ENCODE measurements at places on chromosomes 2 and 18. TPM values are rescaled to one million over a fixed set of nuclear protein-coding genes. Genes with fewer than 3 reads are reported as not detected.

DNA sequence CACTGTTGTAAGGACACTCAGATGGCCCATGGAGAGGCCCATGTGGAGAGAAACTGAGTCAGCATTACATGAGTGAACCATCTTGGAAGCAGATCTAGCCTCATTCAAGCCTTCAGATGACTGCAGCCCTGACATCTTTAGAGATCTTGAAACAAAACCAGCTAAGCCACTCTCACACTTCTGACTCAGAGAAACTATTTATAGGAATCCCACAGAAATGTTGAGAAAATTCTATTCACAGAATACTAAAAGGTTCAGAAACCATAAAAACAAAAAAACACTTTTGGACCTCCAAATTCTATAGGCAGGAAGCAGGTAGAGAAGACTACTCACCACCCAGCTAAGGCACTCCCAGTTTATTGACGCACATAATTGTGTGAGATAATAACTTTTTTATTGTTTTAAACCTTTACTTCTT lies 8.7 kb downstream of the TMEM169 start:
- DNase-seq = no peak

The TEX44 gene
- total RNA-seq = not detected

The UBXN4 gene
- 177 TPM for total RNA-seq

The OSBPL1A gene
- total RNA-seq = 2.7 TPM

DNA sequence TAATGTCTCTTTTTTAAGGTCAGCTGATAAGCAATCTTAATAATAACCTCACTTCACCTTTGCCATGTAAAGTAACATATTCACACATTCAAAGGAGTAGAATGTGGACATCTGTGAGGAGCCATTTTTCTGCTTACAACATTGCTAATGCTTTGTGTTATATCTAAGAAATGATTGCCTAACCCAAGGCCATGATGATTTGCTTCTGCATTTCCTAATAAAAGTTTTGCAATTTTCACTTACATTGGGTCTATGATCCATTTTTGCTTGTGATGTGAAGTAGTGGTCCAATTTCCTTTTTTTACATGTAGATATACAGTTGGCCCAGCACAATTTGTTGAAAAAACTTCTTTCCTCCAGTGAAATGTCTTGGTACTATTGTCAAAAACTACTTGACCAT lies 22.0 kb downstream of the RELCH start:
- DNase-seq = no peak

DNA sequence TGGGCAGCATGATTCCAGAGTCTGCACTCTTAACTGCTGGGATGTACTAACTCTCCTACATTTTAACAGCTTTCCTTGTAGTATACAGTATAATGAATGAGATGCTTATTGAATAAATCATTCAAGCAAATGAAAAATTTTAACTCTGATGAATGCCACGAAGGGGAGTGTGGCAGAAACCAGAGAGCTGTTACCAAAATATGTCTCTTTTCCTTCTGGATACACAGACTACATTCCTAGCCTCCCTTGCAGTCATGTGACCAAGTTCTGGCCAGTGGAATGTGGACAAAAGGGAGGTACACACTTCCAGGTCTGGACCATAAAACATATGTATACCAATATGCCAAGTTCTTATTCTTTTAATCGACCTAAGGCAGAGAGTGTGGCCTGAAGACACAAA lies 1.7 kb upstream of the EML4 start:
- no peak for DNase-seq

The ACOXL gene
- total RNA-seq = not detected

The G6PC2 gene
- not detected for total RNA-seq

- DNase-seq = no peak
Observed at GRCh38 chr2:236859908-236860307, 225.8 kb upstream of the COPS8 start.

DNA sequence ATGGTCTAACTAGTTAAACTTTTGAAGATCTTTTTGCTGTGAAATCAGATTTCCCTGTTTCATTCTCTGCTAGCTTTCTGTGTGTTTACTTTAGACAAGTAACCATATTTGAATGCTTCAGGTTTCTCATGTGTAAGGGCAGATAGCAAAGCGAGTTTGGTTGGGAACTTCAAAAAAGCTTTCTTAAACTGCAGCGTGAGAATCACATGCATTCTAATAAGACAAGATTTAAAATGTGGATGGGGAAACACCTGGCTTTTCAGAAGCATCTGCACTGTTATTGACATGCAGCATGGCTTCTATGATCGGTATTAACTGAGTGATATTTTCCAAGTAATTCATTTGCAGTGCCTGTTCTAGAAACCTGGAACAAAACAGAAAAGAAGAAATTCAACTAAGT lies 119.3 kb downstream of the ABCA12 start:
- no peak for DNase-seq

- no peak for DNase-seq
Observed at GRCh38 chr2:62547854-62548253, 41.9 kb upstream of the TMEM17 start.

The GKN2 gene
- not detected for total RNA-seq

The CCDC150 gene
- 0.74 TPM for total RNA-seq

The DYNAP gene
- not detected for total RNA-seq

The TMEM163 gene
- 0.64 TPM for total RNA-seq

DNA sequence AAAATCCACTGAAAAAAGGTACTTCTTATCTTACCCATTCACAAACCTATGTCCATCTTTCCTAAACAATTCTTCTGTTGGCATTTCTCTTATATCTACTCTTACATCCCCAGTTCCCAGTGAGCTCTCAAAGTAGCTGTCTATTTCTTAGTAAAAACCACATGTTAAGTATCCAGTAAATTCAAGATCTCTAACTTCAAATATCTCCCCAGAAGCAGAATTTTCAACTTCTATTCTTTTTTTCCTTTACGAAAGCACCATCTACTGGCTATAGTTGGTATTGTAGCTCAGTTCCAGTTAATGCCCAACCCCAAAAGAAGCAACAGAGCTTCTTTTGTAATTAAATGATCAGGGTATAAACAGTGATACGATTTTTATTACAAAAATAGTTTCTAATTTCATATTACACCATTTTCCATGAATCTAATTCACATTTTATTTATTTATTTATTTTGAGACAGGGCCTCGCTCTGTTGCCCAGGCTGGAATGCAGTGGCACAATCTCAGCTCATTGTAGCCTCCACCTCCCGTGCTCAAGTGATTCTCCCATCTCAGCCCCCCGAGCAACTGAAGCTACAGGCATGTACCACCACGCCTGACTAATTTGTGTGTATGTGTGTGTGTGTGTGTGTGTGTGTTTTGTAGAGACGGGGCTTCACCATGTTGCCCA lies 28.5 kb downstream of the HRH4 start:
- DNase-seq = no peak
